Myocyte (in vitro differentiated cells): ENCODE measurements at places on chromosomes 3 and 15. TPM values are rescaled to one million over a fixed set of nuclear protein-coding genes. Genes with fewer than 3 reads are reported as not detected.
A peak's percentile ranks its signal among the peaks of the same experiment; 100 is the strongest.

DNA sequence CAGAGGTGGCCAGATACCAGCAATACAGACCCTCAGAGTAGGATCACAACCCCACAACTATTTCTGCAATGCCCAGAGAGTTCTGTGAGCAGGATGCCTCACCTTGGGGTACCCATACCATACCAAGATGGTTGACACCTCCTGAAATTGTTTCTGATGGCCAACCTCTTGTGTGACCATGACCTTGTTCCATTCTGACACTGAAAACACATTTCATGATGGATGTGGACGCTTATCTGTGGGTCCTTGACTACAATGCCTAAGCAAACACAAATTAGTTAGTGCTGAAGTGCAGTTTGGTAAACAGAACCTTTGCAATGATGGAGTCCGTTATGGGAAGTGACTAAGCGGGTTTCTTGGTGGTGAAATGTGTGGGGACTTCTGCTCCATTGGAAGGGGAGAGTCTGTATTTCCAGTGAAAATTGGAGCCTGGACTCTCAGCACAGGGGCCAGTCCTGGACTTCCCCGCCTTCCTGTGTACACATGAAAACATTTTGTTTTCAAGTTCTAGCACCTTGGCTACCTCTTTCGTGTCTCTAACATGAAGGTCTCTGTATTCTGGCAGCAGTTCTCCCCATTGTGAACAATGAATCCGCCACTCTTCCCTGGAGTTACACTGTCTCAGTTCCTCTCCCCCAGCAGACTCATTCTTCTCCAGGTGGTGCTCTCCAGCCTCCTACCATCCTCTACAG is 106.2 kb downstream of the XXYLT1 start:
- no peak for DNase-seq

- no peak for DNase-seq
Measured at GRCh38 chr3:186588632-186589031, 18.1 kb downstream of the DNAJB11 start.

DNA sequence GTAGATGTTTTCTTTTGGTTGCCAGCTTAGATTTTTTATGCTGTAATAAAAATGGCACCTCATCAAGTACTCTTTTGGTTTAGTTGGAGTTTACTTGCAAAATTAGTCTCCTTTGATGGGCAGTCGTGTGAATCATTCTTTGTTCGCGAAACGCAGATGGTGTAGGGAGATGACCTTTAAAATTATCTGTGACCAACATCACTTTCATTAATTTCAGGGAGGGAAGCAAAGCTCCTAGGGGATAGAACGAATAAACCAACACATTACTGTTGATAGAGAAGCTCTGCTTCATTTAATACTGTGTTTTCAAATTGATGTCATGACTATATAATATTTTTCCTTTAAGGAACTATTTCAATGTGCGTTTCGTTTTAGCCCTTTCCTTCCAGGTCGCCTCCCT is 67.4 kb downstream of the USP13 start:
- no peak for DNase-seq

DNA sequence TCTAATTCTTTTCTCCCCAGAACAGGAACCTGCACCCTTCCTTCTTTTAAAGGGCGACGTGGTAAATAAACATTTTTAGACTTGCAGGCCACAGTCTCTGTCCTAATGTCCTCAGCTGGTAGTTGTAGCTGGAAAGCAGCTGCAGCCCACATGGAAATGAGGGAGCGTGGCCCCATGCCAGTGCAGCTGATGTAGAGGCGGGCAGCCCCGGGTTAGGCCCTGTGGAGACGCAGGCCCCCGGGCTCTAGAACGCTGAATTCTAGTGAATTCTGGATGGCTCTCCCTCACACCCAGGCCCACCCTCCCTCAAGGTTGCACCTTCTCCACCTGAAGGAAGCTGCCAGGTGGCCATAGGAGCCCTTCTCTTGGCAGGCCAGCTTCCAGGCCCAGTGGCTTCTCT is 52.3 kb downstream of the PGPEP1L start:
- peak; percentile 75 for DNase-seq

GRCh38 chr3:65402597-65402996 is 636.1 kb downstream of the MAGI1 start:
- DNase-seq = peak; percentile 96

- DNase-seq = peak; percentile 31
Measured at GRCh38 chr3:192957441-192958021, 39.9 kb upstream of the MB21D2 start.

- DNase-seq = no peak
Measured at GRCh38 chr15:29569533-29570092, 252.7 kb downstream of the TJP1 start.

DNA sequence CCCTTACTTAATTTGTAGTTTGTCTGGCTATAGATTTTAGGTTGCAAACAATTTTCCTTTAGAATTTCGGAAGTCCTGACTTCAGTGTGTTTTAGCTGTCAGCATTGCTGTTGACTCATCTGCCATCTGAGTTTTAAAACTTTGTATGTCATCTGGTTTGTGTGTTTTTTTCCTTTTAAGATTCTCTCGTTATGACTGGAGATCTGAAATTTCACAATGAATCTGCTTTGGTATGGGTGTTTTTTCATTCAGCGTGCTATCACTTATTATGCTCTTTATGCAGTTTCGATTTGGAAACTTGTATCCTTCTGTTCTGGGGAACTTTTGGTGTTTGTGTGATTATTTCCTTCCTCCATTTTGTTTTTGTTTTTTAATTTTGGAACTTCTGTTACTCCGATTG is 53.7 kb upstream of the ZNF280D start:
- DNase-seq = no peak

- peak; percentile 11 for DNase-seq
Measured at GRCh38 chr3:190345878-190346277, 23.6 kb upstream of the CLDN1 start.

DNA sequence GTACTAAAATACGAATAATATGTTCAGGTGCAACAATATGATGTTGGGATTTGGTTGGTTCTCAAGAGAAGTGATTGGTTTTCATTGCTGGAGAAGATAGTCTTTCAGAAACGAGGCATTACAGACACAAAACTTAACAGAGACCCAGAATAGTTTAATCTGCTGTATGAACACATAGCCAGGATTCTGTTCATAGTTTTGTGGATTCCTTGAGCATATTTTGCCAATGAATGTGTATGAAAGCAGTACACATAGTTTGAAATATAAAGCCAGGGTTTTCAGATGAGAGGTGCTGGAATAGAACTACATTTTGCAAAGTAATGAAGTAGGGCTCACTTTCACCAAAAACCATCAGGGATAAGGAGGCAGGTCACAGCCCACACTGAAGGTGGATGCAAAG is 5.7 kb upstream of the MCTP2 start:
- DNase-seq = no peak

DNA sequence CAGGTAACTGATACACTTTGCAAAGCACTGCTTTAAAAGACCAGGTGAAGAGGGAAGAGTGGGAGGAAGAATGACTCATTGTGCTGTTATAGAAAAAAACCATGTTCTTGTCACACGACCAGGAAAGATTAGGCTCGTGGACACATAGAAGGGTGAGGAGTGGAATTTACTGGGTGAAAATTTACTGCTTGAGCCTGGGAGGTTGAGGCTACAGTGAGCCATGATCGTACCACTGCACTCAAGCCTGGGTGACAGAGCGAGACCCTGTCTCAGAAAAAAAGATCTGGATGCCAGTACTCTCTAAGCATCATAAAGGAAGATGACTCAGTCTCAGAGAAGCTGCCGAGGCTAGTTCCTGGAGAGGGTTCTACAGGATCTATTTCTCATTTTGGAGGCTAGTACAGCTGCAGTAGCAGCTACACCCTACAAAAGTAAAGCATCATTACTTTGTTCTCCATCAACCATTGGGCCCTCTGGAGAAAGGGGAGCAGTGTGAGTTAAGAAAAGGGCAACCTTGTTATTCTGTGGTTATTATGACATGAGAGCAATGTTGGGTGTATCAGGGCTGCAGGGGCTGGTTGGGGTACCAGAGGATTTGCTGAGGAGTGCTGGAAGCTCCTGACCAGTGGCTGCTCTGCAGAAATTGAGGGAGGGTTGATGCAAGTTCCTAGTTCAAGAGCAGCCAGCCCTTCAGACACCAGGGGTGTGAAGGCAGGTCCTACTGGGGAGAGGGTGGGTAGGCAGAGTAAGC is 75.4 kb downstream of the CMTM8 start:
- DNase-seq = peak; percentile 15

- DNase-seq = no peak
Measured at GRCh38 chr3:12423918-12424630, 60.2 kb upstream of the TSEN2 start.

DNA sequence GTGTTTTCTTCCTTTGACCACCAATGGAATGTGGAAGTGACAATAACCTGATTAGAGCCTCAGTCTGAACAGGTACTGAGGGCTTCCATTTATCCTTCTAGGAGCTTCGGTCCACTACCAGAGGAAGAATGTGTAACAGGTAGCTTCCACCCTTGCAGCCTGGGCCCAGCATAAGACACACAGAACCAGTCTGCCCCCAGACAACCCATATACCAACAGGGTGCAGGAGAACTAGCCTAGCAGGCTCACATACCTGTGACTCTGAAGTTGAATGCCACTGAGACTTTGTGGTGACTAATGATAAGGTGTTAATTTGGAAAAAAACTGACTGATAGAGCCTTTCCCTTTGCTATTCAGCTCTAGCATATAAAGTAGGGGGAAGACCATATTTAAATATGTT is 166.2 kb downstream of the NEK10 start:
- DNase-seq = no peak

DNA sequence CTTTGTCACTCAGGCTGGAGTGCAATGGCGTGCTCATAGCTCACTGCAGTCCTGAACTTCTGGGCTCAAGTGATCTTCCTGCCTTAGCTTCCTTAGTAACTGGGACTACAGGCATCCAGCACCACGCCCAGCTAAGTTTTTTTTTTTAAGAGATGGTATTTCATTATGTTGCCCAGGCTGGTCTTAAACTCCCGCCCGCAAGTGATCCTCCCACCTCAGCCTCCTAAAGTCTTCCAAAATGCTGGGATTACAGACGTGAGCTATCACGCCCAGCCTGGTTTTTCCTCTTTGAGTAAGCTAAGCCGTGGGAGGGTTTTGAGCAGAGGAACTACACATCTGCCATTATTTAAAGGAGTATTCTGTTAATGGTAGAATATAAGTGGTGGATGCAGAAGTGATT is 7.4 kb upstream of the LRRFIP2 start:
- no peak for DNase-seq

DNA sequence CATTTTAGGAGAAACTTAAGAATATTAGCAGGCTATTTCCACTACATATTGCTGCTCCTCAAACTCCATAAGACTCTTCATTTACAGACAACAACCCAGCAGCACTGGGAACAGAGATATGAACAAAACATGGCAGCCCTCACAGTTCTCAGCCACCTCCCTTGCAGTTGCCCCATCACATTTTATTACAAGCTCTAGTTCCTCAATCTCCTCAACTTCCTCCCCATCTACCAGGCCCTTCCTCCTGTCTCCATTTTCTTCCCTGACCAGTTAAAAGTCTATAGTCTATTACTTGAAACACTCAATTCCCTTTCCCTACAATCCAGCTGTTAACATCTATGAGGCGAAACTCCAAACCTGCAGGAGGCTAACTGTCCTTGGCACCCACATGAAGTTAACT is 412.5 kb downstream of the TBC1D5 start:
- no peak for DNase-seq

DNA sequence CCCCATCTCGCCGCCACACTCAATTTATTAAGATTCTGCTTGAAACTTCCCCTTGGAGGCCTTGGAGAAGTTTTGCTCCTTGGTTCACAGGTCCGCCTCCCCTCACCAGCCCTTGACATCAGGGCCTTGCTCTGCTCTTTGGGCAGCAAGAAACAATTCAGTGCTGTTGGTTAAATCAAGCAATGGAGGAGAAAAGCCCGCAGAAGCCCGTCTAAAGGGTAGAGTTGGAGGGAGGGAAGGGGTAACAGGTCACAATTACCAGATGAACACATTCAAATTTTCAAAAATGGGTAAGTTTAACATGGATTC is 429 bp downstream of the PARP9 start:
- DNase-seq = peak; percentile 22

Gene RTP4
- total RNA-seq = 0.11 TPM in 1 of 2 replicates, not detected in the other

Gene IGDCC3
- total RNA-seq = 0.08 and 0.31 TPM in 2 replicates

Gene HRG
- total RNA-seq = not detected in 2 replicates

Gene ISLR
- 0.31 and 2.2 TPM in 2 replicates for total RNA-seq

Gene GOLGA6L10
- 0.16 and 0.53 TPM in 2 replicates for total RNA-seq

Gene BNC1
- 3.6 and 5.1 TPM in 2 replicates for total RNA-seq

Gene GOLGA6D
- total RNA-seq = not detected in 2 replicates

Gene ACKR4
- not detected in 2 replicates for total RNA-seq

Gene GOLGA8T
- not detected in 2 replicates for total RNA-seq
